ENCODE measurements at places on chromosomes 3 and 15.

DNA sequence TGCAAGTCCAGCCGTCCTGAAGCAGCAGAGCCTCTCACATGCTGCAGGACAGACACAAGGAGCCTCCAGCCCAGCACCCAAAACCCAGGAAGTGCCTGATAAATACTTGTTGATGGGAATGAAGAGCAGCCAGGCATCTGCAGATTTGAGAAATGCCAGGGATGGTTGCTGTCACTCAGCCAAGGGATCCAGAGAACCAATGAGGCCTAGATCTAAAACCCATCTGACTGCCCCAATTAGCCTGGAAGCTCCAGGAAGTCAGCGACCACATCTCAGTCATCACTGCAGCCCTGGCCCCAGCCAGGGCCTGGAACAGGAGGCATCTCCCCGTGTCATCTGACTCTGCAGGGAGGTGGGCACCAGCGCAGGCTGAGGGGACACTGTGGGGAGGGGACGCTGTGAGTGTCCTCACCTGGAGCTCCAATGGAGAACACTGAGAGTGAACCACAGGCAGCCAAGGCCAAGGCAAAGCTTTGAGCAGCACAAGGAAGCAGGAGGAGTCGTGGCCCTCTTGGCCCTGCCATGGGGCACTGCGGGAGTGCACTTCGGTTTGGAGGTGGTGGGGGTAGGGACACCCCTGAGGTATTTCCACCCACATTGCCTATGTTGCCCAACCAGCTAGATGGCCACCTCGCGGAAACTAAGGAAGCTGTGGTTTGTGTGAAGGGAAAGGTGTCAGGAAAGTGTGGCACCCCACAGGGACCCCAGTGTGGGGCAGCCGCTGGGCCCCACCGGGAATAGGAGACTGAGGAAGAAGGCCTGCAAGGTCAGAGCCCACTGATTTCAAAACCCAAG, 229.5 kb downstream of the VPS13C start:
- no peak for DNase-seq

- peak; percentile 16 for DNase-seq
These were observed 47.5 kb upstream of the EIF3J start for GRCh38 chr15:44489464-44489863.

GRCh38 chr3:96959901-96960641, 145.7 kb downstream of the EPHA6 start:
- peak; percentile 42 for DNase-seq

- DNase-seq = peak; percentile 73
These were observed at the start of the genes MST1 and RNF123 for GRCh38 chr3:49689046-49689907. Gene MST1, minus strand, starts transcription at chr3:49689474. Its CDS starts 783 bp downstream, at chr3:49688691. Gene RNF123, plus strand, starts transcription at chr3:49689557. Its CDS starts 1,609 bp downstream, at chr3:49691166.

GRCh38 chr15:49644364-49644794, 23.5 kb downstream of the DTWD1 start:
- no peak for DNase-seq

DNA sequence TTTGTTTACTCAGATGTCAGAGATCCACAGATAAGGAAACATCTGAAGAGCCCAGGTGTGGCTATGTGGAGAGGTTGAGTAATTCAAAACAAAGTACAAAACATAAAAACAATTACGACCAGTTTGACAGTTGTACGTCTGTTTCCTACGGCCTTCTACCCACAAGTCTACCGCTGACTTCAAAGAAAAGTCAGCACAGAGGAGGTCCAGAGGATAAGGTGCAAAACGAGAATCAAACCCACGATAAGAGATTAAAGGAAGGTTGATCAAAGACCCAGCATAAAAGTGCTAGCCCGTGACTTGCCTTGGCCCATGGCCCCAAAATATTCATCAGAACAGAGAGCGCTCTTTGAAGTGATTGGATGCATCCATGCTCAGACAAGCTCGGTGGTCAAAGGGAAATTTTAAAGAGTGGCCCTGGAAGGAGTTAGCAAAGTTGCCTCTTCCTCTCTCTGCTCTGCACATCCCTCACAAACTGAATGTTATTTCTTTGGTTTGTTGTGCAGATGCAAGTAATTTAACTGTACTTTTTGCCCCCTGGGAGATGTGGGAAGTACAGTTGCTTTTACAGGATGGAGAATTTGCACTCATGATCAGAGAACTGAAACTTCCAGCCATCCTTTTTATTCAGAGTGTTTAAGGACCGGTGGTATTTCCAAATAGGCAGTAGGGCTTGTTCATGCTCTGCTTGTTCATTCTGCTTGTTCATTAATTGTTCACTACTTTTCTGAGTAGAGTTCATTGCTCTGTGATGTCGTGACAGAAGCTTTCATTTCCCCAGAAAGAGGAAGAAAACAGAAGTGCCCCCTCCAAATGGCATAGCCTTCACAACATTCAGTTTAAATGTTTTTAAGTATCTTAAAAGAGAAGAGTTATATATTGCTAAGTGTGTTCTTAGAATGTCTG, 31.1 kb downstream of the MME start:
- DNase-seq = no peak

DNA sequence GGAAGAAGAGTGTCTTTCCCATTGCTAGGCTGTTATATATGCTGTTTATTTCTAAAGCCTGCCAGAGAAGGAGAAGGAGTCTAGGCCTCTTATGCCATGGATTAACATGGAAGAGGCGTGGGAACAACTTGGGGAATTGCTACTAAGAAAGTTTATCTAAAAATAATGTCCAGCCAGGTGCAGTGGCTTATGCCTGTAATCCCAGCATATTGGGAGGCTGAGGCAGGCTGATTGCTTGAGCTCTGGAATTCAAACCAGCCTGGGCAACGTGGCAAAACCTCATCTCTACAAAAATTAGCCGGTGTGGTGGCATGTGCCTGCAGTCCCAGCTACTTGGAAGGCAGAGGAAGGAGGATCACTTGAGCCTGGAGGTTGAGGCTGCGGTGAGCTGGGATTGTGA, 51.7 kb upstream of the ARPP19 start:
- DNase-seq = no peak

GRCh38 chr15:86006546-86006945, 73.1 kb upstream of the AGBL1 start:
- DNase-seq = no peak

DNA sequence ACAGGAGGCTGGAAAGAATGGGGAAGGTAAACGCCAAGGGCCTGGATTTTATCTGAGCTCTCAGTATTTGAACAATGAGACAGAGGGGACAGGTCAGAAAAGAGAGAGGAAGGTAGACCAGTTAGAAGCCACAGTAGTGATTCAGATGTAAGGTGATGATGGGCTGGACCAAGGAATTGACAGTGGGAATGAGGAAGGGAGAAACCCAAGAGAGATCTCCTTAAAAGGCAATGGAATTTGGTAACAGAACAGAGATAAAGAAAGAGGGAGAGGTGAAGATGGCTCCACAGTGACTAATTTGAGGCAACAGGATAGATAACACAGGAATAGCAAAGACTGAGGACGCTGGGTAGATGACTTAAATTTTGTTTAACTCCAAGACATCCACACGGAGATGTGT, 11.4 kb upstream of the HEG1 start:
- no peak for DNase-seq

DNA sequence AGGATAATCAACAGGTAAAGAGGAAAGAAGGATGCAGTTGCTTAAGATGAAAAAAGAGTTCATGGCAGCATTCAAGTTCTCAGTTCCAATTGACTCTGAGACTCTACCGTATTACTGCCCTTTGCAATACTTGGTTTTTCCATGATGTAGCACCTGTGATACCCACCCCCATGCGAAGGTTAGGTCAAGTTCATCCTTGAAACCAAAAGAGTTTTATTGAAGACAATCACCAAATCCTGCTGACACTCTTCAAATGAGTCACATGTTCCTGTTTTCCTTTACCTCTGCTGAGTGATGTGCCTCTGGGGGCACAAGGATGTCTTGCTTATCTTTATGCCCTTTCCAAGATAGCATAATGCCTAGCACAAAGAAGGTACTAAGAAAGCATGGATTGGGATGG, 111.3 kb upstream of the SLC7A14 start:
- DNase-seq = no peak

GRCh38 chr3:4426782-4427344, 40.2 kb downstream of the SUMF1 start:
- peak; percentile 87 for DNase-seq

- DNase-seq = peak; percentile 88
These were observed 88.9 kb upstream of the CCNL1 start for GRCh38 chr3:157248590-157249422.

DNA sequence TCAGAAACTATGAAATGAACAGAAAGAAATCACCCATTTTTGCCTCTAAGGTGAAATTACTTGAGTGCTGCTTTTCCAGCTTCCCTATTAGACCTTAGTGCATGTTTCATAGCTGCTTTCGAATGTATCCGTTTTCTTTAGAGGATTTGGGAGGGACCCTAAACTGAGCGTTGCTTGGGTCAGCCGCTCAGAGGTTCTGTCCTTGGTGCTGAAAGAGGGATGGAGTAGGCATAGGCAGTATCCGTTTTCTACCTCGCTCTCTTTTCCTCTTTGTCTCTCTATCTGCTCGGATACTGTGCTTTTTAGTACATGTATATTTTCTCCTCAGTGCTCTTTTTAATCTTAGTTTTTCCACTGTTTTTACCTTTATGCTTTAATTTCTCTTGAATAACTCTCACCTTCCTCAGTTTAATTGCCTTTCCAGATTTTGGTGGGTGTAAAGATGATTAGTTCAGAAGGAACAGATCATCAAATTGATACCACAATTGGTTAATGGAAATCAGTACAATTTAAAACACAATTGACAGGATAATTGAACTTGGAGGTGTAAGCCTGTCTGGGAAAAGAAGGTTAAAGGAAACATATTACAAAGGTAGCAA, at the start of gene DRD3:
TSS of gene DRD3 (minus strand) at position 283 of the 599 bp plus-strand sequence. CDS start 7,060 bp downstream, outside the sequence.
- no peak for DNase-seq

GRCh38 chr3:135967867-135968266, 2.3 kb downstream of the PPP2R3A start:
- no peak for DNase-seq

DNA sequence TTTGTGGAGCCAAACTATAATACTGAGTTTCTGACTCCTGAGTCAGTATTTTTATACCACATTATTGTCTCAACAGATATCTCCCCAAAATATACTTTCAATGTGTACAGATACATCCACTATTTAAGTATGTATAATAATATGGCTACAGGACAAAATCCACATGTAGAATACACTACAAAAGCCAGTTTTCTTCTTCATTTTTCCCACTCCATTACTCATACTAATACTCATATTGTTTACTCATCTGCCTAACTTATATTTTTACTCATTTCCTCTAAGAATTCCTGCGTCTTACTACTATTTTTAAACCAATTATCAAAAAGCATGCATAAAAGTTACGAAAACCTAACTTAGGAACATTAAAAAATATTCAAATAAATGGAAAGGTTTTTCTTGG, 440.8 kb downstream of the ZNF385D start:
- no peak for DNase-seq

DNA sequence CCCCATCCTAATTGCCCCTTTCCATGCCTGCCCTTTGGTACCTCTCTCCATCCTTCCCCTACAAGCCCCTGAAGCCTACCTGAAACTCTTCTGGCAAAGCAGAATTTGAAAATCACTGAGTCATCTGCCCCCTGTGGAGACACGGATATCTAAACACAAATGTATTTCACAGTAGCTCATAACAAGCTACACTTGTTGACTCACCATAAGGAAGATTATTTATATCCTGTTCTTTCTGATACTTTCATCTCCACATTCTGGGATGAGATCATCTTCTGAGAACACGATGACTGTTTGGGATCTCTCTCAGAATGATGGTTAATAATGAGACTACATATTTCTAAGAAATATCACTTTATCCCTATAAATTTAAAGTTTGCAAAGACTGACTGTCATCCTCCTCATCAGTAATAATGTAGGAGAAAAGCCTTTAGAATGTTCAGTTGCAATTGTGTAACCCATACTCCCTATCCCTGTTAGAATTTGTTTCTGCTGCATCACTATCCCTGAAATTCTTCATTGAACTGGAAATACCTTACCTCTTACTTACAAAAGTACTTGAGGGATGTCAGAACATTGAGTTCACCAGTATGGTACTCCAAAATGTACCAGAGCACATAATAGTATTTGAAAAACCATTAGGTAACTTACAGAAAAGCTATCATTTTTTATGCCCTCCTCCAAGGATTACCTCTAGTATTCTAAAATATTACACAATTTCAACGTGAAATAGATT, 116.1 kb upstream of the IL12A start:
- peak; percentile 86 for DNase-seq

- DNase-seq = no peak
These were observed 48.1 kb downstream of the ADAMTS7 start for GRCh38 chr15:78762985-78763795.

DNA sequence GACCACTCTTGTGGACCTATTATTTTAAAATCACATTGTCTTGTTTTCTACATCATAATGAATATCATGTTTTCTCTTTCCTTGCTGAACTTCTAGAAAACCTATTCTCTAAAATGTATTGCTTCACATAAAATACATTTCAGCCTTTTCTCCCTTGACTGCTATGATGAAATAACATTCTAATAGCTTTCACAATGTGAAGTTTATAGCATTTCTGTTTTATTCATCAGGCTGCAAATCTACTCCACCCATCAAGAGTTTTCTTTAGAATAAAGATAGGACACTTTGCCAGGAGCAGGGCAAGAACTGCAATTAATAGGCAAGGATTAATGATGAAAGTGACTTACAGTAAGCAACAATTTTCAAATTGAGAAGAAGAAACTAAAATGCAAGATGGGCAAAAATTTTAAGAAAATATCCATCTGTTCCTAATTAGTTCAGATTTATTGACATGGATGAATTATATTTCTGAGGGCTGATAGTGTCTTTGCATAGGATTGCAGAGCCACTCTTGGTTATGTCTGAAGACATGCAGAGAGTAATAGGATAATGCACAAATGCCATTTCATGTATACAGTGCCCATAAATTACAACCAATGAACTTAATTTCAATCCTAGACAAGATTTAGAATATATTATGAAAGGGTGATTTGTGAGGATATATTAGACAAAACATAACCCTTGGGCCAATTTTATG, 21.7 kb downstream of the LEKR1 start:
- no peak for DNase-seq

DNA sequence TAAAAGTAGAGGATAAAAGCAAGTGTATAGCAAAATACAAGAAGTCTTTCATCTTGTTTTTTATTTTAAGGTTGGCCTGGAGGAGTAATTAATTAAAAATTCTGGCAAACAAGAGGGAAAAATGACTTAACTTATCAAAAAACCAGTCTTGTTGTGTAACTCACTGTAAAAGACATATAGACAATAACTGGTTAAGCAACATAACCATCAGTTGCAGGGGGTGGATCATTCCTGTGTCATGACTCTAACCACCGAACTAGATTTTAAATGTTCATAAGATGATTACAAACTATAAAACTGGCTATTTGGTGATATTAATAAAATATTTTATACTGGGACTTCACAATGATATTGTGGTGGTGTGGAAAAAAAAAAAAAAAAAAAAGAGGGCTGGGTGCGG, 130.6 kb downstream of the STAG1 start:
- DNase-seq = no peak

DNA sequence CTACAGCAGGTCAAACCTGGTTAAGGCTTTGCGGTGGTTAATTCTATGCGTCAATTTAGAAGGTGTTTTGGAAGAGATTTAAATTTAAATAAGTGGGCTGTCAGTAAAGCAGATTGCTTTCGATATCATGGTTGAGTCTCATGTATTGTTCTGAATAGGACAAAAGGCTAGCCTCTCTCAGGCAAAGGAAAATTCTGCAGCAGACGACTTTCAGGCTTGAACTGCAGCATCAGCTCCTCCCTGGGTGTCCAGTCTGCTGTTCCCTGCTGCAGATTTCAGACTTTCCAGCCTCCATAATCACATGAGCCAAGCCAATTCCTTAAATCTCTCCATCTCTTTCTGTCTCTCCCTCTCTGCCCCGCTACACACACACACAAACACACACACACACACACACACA, 143.2 kb downstream of the TUSC7 start:
- DNase-seq = no peak

- no peak for DNase-seq
These were observed 35.2 kb downstream of the TGFBR2 start for GRCh38 chr3:30641416-30642251.
